ENCODE measurements at places on chromosomes 3 and 15.

DNA sequence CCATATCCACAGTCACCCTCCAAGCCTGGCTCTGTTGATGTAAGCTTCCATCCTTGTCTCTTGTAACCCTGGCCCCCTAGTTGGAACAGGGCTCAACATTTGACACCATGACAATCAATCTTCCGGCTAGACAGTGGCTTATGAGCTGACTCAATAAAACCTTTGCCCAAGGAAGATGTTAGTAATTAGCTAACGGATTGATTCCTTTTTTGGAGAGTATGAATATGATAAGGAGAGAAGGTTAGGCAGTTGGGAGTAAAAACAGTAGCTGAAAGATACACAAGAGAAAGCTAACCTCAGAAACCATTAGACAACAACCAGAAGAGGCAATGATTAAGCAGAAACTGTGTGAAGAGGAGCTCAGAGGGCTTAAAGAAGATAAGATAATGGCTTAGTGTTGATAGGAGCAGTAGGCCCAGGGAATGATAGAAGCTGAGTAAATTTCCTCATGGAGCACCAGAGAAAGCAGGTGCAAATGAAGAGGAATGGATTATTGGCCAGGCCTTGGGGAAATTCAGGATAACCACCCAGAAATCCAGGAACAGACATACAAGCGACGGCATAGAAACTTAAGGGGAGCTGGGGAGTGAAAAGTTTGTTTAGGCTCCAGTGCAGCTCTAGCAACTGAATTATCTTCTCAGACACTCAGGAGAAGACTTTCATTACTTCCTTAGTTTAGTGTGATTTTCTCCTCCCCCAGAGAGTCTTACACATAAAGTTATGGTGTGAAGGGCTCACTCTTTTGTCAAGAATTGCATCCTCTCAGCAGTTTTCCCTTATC lies 7.8 kb upstream of the RFX7 start:
- no peak for DNase-seq

DNA sequence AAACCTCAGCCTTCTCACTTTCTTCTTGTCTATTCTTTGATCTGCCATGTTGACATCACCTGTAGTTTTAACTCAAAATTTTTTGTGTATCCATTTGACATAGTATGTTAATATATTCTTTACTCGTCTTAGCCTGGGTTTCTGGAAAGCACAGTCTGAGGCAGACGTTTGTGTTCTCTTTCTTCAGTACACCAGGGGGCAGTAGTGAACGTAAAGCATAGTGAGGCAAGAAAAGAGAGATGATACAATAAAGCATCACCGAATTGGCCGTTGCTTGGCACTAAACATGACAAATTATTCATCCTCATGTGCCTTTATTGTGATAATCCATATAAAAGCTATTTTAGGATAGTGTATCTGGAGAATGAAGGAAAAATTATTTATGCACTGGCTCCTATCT lies 141.0 kb upstream of the MYRIP start:
- no peak for DNase-seq

- no peak for DNase-seq
Measured at GRCh38 chr3:42376344-42376798, 34.0 kb downstream of the LYZL4 start.

GRCh38 chr15:40909662-40910630 lies 15.7 kb downstream of the VPS18 start:
- DNase-seq = no peak

DNA sequence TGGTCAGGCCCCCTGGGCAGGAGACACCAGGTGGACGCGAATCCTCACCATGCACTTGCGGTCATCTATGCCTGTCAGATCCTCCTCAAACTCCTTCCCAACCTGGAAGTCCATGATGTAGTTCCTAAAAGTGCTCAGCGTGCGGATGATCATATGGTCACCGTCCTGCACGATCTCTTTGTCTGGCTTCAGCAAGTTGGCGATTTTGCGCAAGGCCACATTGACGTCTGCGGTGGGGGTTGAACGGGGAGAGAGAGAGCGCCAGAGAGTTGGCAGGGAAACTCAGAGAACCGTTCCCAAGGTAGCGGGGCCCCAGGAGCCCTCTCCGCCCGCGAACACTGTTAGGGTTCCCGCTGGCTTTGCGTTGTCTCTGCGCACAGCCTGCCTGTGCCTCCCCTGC lies 809 bp downstream of the RBP1 start:
- no peak for DNase-seq

DNA sequence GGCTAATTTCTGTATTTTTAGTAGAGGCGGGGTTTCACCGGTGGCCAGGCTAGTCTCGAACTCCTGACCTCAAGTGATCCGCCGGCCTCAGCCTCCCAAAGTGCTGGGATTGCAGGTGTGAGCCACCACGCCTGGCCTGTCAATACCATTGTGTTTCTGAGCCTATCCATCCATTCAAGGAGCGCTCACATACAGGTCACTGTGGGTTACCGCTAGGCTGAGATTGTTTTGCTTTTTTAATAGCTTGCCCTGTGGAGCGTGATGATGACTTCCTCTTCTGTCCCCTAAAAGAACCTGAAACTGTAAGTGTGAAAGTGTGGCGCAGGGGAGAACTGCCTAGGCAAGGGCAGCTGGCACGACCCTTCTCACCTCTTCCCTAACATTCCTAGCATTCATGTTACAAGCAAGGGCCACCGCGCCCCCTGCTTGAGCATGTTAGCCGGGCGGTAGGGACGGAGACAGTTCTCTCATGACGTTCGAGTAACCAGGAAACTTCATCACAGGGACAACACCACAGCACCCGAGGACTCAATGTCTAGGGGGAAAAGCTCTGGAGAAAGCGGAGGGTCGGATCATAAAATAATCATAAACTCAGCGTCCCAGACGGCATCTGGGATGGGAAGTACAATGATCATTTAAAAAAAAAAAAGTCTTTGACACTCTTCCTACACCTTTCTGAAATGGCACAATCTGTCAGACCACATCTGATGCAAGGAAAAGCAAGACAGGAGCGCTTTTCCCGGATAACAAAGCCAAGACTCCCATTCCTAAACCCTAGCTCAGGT lies 790 bp downstream of the LAMP3 start:
- no peak for DNase-seq

GRCh38 chr3:190117981-190118380 lies 2.7 kb downstream of the P3H2 start:
- DNase-seq = no peak

DNA sequence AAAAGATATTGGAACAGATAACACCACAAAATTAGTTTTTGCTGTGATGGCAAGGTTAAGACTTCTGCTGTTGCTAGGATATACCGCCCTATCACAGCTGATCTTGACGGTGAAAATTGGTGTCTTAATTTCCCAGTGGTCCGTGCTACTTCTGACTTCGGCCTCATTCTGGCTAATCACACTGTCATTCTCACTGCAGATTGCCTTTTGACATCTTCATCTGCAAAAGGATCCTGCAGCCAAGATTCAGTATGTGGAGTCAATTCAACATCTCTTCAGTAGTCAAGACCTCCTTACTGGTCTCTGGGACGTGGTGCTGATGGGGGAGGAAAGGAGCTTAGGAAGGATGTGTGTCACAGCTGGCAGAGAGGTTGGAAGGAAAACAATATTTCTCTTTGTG lies 438.6 kb downstream of the WDR72 start:
- no peak for DNase-seq

- DNase-seq = no peak
Measured at GRCh38 chr3:38457111-38458003, 3.7 kb downstream of the ACVR2B start.

- DNase-seq = no peak
Measured at GRCh38 chr15:78206326-78207109, 27.8 kb downstream of the ACSBG1 start.

- no peak for DNase-seq
Measured at GRCh38 chr3:30317561-30317960, 288.8 kb upstream of the TGFBR2 start.

DNA sequence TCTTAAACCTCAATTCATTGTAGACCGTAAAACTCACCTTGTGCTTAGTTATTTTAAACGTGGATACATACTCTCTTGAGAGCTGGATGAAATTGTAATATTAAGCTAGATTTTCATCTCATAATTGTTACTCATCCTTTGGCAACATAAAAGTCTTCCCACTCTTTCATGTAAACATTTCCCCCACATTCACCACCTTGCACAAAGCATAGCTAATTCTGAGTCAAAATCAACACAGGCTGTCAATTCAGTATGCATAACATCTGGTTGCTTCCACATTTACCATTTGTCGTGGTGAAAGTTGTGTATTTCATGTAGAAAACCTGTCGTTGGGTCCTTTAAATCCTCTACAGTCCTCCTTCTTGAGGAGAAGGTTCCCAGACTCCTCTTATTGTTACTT lies 524.6 kb downstream of the OTOL1 start:
- no peak for DNase-seq

DNA sequence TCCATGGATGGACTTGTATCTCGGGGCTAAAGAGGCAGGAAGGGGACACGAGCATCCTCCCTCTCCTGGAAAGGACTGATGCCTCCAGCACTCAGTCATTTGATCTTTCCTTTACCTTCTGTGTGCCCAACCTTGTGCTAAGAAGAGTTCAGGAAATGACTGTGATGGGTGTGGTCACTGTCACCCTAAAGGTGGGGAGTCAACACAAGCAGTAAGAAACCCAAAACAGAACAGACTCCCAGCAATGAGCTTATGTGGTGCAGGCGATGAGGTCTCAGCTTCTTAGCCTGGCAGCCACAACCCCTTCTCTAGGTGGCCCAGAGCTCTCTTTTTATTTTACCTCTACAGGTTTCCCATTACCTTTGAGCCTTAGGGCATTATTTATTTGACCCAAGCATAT lies 3.8 kb downstream of the MPI start:
- DNase-seq = no peak

DNA sequence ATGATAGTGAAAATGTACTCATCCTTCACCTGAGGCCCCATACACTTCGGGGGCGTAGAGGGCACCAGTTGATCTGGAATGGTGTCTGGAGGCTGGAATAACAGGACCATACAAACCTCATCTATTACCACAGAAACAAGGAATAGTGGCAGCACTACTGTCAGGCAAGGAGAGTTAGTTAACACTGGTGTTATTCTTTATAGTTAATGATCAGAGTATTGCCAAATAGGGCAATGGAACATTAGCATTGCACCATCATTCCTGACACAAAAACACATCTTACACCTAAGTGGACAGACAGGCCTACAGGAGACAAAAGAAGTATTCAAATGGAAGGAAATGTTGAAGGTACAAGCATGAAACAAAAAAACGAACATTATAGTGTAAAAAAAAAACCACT lies 137.0 kb upstream of the UBP1 start:
- no peak for DNase-seq

DNA sequence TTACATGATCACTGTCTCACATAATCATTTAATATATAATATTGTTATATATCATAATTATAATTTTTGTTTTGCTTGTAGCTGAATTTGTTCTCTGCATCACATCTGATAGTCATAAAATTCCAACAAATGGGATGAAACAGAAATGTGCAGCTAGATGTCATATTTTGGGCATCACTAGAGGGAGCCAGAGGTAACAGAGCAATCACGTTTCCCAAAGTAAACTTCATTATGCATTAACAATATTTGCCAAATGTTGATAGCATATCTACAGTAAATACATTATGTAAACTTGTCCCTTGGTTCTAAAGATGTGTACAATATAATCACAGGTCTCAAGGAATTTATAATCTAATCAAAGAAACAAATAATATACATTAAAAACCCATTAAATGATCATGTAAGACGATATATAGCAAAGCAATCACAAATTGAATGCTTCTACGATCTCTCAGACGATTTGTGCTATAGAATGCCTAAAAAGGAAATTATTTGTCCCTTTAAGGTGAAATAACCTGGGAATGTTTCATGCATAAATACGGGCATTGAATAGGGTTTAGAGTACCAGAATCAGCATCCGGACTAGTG lies 234.2 kb upstream of the MCTP2 start:
- no peak for DNase-seq

DNA sequence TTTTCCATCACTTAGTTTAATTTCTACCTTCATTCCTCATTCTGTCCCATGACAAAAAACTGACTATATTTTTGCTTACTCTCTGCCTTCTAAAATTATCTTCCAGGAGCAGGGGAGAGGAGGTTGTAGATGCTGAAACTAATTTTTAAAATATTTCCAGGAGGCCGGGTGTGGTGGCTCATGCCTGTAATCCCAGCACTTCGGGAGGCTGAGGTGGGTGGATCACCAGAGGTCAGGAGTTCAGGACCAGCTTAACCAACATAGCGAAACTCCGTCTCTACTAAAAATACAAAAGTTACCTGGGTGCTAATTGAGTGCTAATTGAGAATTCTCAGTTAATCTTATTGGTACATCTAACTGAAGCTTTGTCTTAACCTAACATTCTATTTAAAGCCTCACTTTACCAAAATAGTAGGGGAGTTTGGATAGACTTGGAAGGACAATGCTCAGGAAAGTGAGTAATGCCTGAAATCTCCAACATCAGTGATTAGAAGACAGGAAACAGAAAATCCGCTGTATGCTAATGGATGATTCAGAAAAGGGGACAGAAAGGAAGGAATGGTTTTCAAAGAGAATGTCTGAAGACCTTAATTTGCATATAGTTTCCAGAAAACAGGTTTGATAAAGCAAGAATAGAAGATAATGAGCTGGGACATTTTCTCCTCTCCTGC lies 336.1 kb downstream of the GBE1 start:
- no peak for DNase-seq

- no peak for DNase-seq
Measured at GRCh38 chr3:1448443-1448842, 355.6 kb downstream of the CNTN6 start.

- DNase-seq = no peak
Measured at GRCh38 chr3:23385327-23385726, 182.2 kb downstream of the UBE2E2 start.

DNA sequence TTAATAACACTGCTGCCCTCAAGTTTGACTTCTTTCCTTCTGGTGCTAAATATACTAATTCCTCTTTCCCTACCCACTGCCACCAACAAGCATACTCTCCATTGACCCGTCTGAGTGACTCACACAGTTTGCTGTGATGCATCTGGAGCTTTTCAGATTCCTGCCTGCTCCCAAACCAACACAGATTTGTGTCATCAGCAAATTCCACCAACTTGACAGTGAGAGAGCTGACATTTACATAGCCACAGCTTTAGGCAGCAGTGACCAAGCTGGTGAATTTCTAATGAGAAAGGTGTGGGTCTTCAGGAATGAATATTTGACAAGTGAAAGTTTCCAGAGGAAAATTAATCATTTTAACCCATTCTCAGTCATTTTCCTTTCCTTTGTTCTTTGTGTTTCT lies 96.5 kb upstream of the PRICKLE2 start:
- DNase-seq = no peak

DNA sequence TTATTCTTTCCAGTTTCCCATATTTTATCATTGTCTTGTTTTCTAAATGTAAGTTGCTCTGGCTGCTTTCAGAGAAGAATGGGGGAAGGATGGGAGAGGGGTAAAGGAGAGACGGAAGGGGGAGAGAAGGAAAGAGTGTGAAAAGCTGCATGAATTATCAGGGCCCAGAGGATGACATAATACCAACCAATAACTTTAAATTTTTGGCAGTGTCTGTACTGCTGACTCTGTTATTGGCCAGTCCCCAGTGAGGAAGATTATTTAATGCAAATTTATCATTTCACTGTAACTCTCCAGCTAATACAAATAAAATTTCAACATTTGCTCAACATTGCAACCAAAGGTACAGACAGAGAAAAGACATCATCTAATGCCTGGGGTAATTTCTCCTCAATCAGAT lies 551.7 kb upstream of the CFAP20DC start:
- no peak for DNase-seq

GRCh38 chr3:149703466-149703865 lies 45.6 kb upstream of the WWTR1 start:
- no peak for DNase-seq

GRCh38 chr15:69920221-69920620 lies 177.5 kb downstream of the TLE3 start:
- no peak for DNase-seq

- no peak for DNase-seq
Measured at GRCh38 chr15:93826790-93827189, 404.6 kb upstream of the MCTP2 start.
